ENCODE measurements at places on chromosomes 2 and 18.

- DNase-seq = no peak
Observed at GRCh38 chr2:57376985-57377384, 669.6 kb upstream of the VRK2 start.

DNA sequence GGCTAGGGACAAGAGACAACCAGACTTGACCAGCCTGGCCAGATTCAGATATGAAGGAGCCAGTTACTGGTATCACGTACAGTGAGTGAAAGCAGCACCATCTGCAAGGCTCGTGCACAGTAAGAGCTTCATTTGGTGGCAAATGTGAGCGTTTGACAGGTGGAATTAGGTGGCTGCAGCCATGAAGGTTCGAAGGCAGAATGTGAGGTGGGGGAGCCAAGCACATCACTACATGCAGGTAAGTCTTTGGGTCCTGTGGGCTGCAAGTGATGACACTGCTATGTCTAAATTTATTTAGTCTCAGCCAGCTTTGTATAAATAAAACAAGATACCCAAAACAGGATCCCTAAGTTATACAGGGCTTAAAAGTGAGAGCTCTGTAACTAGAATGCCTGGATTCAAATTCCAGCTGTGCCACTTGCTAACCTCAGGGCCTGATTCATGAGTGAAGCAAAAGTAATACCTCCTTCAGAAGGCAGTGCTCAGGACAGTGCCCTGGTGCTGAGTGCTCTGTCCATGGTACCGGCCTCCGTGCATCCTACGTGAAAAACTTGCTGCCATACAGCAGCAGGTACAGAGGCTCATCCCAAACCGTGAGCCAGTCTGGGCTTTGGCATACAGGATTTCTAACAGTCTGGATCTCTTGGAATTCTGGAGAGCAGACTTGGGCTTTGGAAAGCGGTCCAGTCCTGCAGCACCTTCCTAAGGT, 18.6 kb downstream of the DDX18 start:
- no peak for DNase-seq

GRCh38 chr2:145909766-145910165, 1389.8 kb upstream of the ZEB2 start:
- no peak for DNase-seq

GRCh38 chr2:165219481-165219880, 15.6 kb upstream of the SCN3A start:
- DNase-seq = no peak

DNA sequence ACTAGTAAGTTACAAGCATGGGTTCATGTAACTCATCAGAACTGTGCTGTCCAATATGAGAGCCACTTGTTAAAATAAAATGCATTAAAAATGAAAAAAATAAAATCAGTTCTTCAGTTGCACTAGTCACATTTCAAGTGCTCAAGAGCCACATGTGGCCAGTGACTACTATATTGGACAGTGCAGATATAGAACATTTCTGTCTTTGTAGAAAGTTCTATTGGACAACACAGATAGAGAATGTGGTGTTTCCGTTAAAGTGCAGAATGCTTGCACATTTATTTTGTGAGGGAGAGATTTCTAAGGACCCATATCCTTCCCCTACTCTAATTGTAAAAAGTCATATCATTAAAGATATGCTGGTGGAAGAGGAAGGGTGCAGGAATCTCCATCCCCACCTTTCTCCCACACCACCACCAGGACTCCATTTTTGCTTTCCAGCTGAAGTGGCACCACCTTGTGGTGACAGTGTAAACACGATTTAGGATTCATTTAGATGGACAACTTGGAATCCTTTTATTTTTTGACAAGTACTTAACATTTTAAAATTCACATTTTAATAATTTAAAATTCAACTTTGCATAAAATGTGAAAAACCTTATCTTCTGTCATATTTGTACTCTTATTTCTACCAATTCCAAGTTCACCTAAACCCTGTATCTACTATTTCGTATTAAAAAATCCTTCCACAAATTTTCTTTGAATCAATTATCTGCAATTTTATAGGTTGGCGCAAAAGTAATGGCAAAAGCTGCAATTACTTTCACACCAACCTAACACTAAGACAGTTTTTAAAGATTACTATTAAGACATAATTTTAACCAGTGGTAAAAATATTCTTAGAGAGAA, 9.4 kb upstream of the CD302 start:
- peak; percentile 29 for DNase-seq
